Kidney tubule cell (primary cell): ENCODE measurements at places on chromosomes 11 and 22.

- DNase-seq, result no peak
Measured at GRCh38 chr11:12998336-12998735, 10.8 kb upstream of the RASSF10 start.

GRCh38 chr22:43313244-43313889 lies 29.8 kb downstream of the SCUBE1 start:
- DNase-seq, result no peak

DNA sequence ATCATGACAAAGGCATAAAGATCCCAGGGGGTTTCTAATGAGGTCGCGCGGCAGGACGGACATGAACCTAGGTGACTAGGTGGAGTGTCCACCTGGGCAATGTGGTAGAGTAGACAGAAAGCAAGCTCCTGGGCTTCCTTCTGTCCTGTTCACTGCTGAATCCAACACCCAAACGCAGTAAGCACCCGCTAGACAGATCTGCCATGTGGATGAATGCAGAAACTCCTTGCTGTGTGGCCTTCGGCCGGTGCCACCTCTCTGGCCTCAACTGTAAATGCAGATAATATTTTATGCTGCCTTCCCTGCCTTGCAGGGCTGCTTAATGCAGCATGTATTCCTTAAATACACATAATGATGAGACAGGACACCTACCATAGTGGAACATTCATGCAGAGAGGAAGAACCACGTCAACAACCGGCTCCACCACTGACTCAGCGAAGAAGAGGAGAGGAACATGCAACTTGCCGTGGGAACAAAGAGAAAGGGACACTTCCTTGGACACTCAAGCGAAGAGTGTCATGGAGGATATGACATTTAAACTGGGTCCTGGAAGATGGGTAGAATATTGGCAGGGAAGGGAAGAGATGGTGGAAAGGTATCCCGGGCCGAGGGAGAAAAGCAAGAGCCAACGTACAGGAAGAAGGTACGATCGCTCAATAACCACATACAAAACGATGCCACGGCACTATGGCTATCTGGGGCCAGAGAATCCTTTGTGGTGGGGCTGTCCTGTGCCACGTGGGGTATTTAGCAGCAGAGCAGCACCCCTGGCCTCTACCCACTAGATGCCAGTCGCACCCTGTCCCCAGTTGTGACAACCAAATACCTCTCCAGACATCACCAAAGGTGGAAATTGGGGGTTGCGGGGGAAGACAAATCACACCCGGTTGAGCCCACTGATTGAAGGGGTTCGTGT lies 30.8 kb downstream of the MYH9 start:
- no peak for DNase-seq

GRCh38 chr11:100575860-100576717 lies 111.0 kb upstream of the ARHGAP42 start:
- DNase-seq, result peak; percentile 68

- no peak for DNase-seq
Measured at GRCh38 chr22:37533995-37534394, 14.8 kb upstream of the CARD10 start.

DNA sequence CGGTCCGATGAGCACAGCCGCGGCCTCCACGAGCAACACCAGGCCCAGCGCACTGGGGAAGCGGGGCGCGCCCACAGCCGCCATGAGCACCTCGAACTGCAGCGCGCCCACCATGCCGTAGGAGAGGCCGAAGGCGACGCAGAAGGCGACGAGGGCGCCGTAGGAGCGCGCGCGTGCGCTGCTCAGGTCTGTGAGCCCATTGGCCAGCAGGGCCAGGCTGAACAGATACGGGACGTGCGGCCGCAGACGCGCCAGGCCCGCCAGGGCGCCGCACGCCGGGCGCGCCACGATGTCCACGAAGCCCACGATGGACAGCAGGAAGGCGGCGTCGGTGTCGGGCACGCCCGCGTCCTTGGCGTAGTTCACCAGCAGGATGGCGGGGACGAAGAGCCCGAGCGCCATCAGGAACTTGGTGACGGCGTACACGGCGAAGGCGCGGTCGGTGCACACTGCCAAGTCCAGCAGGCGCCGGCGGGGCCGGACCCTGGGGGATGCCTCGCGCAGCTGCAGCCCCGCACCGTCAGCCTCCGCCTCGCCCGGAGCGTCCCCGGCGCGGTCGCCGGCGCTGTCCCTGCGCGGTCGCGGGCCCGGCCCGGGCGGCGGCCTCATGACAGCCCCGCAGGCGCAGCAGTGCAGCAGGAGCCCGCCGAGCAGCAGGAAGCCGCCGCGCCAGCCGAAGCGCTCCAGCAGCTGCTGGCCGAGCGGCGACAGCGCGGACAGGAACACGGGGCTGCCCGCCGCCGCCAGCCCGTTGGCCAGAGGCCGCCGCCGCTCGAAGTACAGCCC lies 2.9 kb downstream of the SLC16A8 start:
- DNase-seq, result peak; percentile 40
